ENCODE measurements at places on chromosomes 1 and 21.

DNA sequence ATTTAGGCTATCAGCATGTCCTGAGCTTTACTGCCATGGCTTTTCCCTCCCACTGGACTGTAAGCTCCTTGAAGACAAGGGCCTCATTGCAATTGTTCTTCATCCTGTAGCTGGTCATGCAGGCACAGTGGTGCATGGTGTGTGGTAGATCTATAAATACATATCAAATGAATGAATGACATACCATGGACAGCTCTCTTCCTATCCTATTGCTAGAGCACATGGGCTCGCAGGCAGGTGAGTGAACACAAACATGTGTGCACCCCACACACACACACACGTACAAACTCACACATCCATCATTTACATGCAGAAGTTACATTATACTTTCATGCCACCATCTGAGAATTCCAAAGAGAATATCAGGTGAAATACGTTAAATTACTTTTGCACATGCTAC is 172.9 kb upstream of the RUNX1 start:
- no peak for DNase-seq

- no peak for DNase-seq
Measured at GRCh38 chr1:43648876-43649477, 972 bp upstream of the KDM4A start.

GRCh38 chr1:66450043-66450514 is 83.9 kb upstream of the SGIP1 start:
- DNase-seq, result no peak

GRCh38 chr1:224632381-224632871 is 16.3 kb downstream of the CNIH3 start:
- DNase-seq, result no peak

DNA sequence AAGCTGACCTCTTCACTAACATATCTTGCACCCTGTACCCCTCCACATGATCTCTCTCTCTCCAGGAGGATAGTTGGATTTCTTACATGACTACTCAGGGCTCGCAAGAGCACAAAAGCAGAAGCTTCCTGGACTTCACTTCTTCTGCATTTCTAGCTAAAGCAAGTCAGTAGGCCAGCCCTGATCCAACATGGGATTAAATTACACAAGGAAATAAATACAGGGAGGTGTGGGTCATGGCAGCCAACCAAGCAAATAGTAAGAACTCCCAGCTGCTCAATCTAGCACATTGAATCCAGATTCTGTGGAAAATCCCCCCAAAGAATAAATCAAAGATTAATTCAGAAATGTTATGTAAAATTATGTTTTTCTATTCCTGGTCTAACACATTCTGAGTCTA is 33.3 kb downstream of the KLHDC7A start:
- DNase-seq, result no peak

DNA sequence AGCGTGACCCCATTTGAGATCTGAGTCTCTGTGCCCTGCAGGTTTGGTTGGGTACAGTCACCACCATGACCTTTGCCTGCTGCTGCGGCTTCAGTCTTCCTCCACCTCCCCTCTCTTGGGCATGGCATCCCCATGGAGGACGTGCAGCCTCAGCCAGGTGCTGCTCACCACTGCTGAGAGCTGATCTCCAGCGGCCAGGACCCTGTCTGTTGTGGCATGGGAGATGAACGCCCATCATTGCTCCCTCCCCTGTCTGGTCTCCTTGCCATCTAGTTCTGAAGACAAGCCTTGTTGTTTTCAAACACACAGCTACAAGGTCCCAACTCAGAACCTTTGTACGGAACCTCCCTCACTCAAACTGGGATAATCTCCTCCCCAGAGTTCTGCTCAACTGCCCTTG is 19.2 kb upstream of the PKP1 start:
- DNase-seq, result no peak

- DNase-seq, result no peak
Measured at GRCh38 chr1:155181371-155182051, 7.9 kb downstream of the TRIM46 start.
